Skeletal muscle tissue (tissue), 5 donors: ENCODE measurements at places on chromosomes 2 and 18. TPM values are rescaled to one million over a fixed set of nuclear protein-coding genes. Genes with fewer than 3 reads are reported as not detected.

GEN1 gene
- total RNA-seq = 11.0 TPM

ZNF385B gene
- 1.0 TPM for total RNA-seq

APCDD1 gene
- 2.6 TPM for total RNA-seq

DOK6 gene
- 3.1 TPM for total RNA-seq

COX5B gene
- 669 TPM for total RNA-seq

CCL20 gene
- total RNA-seq = not detected

RPL37A gene
- total RNA-seq = 7,363 TPM
